NT2/D1 (cell line): ENCODE measurements at places on chromosomes 16 and 17.
A peak's percentile ranks its signal among the peaks of the same experiment; 100 is the strongest.

DNA sequence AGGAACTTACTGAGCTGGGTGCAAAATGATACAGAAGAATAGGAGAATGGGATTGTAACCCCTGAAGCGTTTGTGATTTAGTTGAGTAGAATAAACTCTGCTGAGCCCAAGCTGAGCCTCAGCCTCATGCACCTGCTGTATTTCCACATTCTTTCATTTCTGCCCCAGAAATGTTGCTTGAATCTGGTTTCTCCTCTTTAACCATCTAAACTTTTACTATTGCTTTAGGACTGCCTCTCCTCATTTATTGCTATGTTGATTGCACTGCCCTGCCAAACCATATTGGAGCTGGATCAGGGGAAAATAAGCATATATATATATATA, 64.8 kb downstream of the PITPNC1 start:
- DNase-seq = no peak

DNA sequence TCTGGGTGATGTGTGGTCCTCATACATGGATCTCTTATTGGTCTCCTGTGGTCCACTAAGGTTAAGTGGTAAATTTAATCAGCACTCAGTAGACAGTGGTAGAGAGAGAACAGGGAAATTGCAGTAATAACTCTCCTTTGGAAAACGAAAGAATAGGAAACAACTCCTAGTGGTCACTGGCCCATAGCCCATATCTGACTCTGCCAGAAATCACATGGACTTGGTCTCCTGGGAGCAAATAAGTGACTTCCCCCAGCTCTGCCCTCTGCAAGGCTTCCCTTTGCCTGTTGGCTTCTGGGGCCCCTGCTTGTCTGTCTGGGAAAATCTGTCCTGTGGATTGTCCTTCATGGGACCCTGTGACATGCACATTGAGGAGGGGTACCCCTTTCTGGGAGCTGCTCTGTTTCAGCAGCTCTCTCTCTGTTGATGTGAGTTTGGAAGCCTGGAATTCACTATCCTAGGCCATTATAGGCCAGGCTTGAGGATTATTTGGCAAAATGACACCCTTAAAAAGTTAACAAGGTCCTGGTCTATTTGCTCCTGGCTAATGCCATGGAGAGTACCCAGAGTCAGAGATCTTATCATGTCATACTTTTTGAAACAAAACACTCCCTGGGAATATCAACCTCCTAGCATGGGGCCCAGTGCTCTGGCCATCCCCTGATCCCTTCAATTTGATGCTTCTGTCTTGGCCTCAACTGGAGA, 58.0 kb upstream of the HNF1B start:
- no peak for DNase-seq

GRCh38 chr17:2025622-2026309, 632 bp upstream of the RTN4RL1 start:
- DNase-seq = no peak

GRCh38 chr16:30581457-30581856, 4.0 kb downstream of the ZNF785 start:
- DNase-seq = no peak

- DNase-seq = no peak
Measured at GRCh38 chr17:1160591-1161390, 19.0 kb downstream of the ABR start.

DNA sequence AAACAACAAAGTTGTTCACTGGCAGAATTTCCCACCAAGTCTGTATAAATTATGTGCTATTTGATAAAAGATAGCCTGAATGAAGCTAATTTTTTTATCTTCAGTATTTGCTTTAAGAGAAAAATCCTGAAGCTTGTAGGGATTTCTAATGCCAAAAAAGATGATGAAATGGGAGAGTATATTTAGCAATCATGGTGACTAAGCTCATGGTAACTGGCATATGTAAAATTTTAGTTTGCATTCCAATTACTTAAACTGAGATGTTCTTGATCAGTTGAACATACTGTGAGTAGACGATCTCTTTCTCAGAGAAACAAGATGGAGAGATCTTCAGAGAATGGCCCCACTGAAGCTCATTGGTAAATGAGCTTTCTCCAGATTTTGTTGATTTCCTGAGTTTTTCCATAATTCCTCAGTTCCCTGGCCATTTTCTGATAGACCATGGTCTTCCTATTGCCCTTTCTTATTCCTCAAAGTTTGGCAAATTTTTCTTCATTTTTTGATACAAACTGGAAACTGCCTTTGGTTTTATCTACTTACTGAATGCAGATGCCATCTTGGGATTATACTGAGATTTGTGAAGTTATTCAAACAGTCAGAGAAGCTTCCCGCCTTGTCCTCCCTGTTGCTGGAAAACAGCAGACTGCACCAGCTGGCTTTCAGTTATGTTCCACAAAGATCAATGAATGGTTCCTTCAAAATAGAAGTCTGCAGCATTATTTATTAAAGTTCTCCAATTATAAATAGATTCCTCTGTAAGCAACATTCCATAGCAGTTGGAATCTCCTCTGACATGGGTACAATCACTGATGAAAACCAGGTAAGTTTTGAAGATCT, 68.3 kb upstream of the ALOX12 start:
- no peak for DNase-seq

GRCh38 chr16:83813823-83814658, 6.3 kb downstream of the HSBP1 start:
- no peak for DNase-seq

DNA sequence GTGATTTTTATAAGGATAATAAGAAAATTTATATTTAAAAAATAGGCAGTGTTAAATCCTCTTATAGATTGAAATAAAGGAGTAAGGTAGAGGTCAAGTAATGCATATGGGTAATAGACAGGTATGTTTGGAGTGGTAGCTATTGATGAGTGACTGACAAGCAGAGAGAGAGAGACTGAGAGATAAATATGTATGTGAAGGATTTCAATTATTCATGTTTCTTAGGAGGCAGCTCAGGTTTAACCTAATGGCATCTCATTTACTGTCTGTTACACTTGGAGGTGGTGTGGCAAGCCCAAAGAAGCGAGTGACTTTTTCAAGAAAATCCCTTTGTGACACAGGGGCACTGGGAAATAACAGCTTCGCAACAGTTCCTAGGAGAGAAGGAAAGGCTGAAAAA, 120.2 kb downstream of the KIF2B start:
- no peak for DNase-seq

DNA sequence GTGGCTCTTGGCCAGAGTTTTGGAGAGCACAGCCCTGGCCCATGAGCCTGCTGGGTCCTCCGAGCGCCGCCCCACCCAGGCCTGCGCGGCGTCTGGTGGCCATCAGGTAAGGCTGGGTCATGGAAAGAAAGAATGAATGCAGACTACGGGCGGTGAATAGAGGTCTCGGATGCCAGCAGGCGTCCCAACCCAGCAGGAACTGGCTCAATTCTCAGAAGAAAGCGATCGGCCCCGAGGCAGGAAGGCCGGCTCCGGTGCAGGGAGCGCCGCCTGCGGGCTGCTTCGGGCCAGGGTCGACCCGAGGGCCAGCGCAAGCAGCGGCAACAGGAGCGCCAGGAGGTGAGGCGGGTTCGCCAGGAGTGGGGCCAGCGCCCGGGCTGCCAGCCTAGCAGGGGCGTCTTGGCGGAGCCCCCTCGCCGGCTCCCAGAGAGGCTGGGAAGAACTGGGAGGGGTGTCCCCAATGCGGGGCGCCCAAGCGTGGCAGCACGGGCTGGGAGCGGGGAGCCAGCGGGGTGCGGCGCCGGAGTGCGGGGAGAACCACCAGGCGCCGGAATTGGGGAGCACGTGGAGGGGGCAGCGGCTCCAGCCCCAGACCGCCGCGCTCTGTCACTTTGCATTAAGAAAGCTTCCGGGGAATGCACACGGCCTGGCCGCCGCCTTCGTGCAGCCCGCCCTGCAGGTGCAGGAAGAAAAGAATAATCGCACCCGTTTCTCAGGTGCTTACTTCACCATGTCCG, 7.1 kb upstream of the TMC5 start:
- peak; percentile 62 for DNase-seq

DNA sequence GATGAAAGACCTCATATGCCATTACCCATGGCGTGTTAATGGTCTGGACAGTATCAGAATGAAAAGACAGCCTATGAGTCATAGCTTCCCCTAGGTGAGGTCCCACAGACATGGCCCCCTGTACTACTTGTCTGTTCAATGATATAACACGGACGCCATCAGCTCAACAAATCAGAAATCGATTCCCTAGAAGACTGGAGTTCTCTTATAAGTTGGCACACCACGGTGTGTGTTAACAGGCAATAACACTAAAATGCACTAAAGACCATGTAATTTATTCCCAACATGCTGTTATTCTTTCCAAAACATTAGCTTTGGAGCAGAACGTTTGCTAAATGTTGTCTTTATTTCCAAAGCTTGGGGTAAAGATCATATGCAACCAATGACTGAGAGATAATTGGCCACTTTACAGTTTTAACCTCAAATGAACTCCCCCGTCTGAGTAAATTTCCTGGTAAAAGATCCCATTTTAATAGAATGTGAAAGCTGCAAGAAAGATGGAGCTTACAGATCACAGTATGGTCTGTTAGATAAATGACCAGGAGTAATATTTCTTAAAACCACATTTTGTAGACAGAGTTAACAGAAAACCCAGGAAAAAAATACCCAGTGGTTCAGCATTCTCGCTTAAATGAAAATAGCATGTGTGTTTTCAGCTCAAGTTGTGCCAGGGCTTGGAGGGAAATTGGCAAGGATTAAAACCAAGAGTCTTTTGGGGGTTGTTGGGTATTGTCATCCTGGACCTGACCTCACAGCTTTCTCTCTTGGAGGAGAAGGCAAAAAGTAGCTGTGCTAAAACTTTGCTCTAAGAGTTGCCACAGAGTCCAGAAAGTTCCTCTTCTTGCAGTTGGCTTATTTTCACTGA, 65.9 kb downstream of the PCTP start:
- no peak for DNase-seq
